ENCODE measurements at places on chromosomes 3 and 15.

DNA sequence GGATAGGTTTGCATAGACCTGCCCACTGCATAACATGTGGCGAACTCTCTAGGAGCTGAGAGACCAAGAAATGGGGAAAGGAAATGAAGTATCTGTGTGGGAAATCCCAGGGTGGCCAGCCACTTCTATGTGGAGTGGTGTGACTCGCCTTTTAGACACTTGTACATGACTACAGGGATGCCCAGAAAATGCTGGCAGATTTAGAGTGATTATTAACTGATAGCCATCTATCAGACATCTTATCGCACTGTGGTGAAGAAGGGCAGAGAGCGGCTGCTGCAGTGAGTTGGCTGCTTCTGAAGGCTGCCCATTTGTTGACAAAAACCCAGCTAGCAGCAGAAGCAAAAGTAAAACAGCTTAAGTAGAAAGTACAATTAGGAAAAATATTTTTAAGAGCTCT is 18.1 kb upstream of the STAC start:
- DNase-seq, result no peak

DNA sequence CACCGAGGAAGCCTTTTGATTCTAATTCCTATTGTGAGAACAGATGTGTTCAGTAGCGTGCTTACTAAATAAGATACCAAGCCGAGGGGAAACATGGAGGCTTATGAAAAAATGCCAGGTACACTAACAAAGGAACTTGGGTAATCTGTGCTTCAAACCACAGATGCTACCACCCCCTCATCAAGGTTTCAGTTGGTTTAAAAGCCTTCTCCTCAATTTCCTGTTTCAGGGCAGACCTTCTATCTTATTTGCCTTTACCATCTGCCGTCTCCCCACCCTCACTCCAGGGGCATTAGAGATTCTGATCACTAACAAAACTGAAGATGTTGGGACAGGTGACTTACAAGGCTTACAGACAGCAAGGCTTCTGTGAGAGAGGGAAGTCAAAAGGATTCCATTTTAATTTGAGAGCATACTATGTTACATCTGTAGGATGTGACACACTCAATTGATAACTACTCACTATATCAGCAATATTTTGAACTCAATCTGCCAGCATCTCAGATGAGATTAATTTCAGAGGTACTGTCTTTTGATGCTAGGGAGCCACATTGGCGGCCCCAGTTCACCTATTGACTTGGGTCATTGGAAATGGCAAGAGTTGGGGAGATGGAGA is 60.6 kb upstream of the PLCL2 start:
- DNase-seq, result no peak

DNA sequence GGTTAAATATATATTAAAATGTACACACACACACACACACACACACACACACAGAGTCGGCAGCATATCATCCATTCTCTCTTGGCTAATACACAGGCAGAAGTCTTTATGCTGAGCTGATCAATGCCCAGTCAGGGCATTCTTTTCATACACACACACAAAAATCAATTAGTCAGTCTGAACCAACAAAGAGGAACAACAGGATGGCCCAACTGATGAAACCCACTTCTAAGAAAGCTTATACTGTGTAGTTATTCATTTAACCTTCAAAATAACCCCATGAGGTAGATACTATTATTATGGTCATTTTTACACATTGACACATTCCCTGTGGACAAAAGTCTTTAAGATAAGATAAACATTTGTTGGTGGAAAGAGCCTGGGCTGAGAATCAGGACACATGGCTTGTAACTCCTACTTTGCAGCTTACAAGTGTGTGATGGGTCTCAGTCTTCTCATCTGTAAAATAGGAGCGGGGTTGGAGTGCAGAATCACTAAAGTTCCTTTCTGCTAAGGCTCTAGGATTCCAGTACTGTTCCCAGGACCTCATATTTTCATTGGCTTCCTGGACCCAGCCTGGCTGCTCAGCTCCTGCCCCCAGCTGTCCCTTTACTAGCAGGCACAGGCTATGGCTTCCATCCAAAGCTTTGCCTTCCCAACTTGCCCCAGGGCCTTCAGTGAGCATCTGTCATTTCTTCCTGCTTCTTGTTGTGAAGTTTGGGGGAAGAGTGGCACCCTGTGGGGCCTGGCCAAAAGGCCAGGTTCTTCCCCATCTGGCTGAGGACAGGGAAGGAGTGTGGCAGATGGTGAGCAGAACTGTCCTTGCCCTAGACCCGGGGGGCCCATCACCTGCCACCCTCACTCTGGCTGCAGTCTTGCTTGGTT is 27.2 kb upstream of the GLCE start:
- no peak for DNase-seq

GRCh38 chr15:77533578-77534430 is 98.9 kb downstream of the LINGO1 start:
- DNase-seq, result no peak

- no peak for DNase-seq
Measured at GRCh38 chr3:55604402-55604801, 117.3 kb upstream of the WNT5A start.

GRCh38 chr15:77580996-77581682 is 51.6 kb downstream of the LINGO1 start:
- DNase-seq, result no peak

DNA sequence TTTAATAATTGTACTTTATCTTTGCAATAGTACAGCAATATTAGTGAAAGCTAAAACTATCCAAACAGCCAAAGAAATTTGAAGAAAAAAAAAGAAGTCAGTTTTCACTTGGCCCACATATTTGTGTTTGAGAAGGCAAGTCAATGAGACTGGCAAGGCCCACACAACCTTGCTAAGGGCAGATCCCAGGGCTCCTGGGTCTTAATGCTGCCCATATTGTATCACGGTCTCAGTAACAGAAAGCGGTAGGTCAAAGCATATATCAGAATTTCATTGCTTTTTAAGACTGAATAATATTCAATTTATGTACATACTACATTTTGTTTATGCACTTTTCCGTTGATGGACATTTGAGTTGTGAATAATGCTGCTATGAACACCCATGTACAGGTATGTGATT is 262.0 kb upstream of the TOPAZ1 start:
- no peak for DNase-seq

DNA sequence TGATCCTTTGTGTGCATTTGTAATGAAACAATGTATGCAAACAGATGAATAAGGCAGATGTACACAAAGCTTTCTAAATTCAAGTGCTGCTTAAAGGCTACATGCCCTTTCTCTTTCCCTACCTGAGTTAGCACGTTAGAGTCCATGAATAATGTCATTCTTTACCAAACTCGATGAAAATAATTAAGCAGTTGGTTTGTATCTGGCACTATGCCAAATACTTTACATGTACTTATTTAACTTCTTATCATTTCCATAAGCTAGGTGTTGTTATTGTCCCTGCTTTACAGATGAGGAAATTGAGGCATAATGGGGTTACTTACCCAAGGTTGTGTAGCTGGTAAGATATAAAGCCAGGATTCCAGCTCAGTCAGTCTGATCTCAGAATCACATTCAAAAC is 2.4 kb downstream of the GPR171 start:
- DNase-seq, result no peak

GRCh38 chr15:78058401-78058935 is 19.0 kb downstream of the TBC1D2B start:
- DNase-seq, result no peak

GRCh38 chr3:186917512-186918312 is 12.6 kb upstream of the ST6GAL1 start:
- no peak for DNase-seq

DNA sequence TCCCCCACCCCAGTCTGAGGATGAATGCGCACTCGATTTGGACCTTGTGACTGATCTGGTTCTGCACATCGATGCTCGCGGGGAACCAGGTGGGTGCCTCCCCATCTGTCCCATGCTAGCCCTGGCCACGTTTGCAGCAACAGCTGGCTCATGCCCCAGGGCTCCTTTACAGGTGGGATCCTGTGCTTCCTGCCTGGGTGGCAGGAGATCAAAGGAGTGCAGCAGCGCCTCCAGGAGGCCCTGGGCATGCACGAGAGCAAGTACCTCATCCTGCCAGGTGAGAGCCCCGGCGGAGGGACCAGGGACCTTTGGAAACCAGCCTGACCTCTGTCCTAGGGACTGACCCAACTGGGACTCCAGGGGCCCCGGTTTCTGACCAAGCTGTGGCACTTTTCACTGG is 44.3 kb downstream of the DHX30 start:
- no peak for DNase-seq

DNA sequence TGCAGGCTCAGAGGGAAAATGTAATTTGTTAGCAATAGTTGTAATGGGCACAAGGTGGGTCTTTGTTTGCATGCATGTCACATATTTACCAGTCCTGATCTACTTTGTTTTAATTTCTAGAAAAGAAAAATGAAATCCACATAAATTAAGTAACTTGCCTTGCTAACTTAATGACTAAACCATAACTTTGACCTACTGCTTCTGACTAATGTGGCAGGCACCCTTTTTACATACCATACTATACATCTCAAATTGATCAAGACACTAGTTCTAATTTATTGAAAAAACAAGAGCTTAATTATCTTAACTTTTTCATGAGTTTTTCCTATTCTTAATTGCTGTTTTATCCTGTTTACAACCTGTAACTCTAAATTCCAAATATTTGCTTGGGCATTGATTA is 93.2 kb downstream of the ATP11B start:
- DNase-seq, result no peak

DNA sequence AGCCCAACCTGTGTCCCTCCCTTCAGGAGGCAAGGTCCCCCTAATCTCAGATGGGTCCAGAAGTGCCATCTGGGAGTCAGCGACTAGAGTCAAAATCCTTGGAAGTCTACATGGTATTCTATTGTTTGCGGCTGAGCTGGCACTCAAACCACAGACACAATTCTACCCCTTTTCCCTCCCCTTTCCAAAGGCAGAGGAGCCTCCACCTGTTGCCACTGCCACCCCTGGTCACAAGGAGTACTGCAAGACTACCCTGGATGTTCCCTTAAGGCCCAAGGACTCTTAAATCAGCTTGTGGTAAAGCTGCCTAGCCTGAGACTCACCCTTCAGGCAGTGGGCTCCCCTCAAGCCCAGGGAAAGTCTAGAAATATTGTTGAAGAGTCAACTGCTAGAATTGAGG is 4.3 kb upstream of the OR5H6 start:
- DNase-seq, result no peak

GRCh38 chr3:139108253-139108969 is 63.7 kb upstream of the PRR23C start:
- peak; percentile 5 for DNase-seq

GRCh38 chr3:194675081-194675640 is 3.2 kb upstream of the LSG1 start:
- DNase-seq, result no peak

- DNase-seq, result no peak
Measured at GRCh38 chr3:121601212-121601812, 8.1 kb downstream of the FBXO40 start.

- DNase-seq, result no peak
Measured at GRCh38 chr3:98070840-98071239, 16.1 kb upstream of the OR5AC2 start.

DNA sequence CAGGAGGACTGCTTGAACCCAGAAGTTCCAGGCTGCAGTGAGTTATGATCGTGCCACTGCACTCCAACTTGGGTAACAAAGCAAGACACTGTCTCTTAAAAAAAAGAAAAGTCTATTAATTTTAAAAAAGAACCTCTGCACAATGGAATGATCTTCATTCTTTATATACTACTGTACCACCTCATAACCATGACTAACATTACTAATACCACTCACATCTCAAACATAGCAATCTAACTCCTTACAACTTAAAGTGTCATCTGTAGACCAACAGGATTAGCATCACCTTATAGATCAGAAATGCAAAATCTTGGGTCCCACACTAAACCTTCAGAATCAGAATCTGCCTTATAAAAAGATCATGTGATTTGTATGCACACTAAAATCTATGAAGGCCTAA is 48.8 kb upstream of the MAP4 start:
- no peak for DNase-seq

GRCh38 chr3:72555714-72556113 is 292.5 kb downstream of the SHQ1 start:
- no peak for DNase-seq

DNA sequence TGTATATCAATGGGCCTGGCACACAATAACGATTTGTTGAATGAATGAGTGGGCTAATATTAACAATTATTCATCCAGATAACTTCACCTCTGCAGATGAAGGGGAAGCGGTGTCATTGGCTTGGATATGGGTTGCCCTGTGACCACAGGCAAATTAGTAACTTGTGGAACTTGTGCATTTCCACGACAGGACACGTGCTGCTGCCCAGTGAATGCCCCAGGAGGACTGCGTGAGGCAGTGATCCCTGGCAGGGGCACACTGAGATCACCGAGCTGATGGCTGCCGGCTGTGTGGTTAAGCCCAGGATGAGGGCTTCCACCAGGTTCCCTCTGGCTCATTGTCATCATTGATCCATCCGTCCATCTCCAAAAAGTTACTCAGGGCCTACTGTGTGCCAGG is 84.1 kb upstream of the HACD2 start:
- DNase-seq, result no peak

Data from progenitor cell of endocrine pancreas (in vitro differentiated cells).